ENCODE measurements at places on chromosomes 5 and 9.

GRCh38 chr9:122016744-122017143 is 76.4 kb downstream of the TTLL11 start:
- no peak for DNase-seq

GRCh38 chr9:90523958-90524357 is 118.7 kb downstream of the DIRAS2 start:
- DNase-seq: no peak

- DNase-seq: no peak
These were observed 119.1 kb upstream of the CLINT1 start for GRCh38 chr5:157978061-157978460.

DNA sequence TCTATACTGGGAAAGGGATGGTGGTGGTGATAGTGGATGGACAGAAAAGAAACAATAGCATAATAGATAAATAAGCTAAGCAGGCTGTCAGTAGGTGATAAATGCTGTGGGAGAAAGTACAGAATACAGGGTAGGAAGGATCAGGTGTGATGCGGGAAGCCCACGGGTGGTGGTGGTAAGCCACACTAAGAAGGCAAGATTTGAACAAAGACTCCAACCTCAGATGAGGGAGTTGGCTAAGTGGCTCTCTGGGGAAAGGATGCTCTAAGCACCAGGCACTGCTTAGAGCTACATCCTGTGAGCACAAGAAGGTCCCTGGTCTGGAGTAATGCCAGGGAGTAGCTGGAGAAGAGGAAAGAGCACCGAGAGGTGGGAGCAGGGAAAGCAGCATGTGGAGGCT is 151.6 kb upstream of the KLF9 start:
- DNase-seq: no peak

GRCh38 chr5:10329820-10330481 is 22.2 kb upstream of the CMBL start:
- DNase-seq: no peak

DNA sequence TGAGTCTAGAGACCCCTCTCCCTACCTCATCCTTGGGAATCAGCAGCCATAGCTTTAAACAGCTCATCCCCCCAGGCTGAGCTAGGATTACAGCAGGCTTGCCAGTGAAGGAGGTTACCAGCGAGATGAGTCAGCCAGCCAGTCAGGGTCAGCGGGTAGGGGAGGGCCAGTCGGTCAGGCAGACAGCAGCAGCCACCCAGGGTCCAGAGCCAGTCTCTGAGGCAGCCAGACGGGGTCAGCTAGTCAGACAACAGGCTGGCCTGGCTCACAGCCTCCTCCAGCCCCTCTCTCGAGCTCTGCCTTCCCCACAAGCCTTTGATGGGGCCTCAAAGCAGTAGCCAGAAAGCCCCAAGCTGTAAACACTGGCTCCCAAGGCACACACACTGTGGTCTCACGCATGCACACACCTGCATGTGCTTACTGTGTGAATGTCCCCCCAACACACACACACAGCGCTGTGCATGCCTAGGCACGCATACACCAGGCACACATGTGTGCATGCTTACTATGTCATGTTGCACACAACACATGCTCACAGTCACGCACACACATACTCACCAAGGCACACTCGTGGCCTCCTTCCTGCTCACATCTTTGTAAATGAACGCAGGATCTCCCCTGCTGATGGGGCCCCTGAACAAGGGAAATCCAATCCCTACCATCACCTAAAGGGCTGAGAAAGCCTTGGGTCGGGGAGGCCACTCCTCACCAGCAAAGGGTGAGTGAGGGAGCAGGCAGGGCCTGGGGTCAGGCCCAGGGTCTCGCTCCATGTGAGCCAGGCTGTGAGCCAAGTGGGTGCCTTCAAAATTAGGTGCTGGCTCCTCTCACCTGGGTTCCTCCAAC is 28.2 kb upstream of the CPLX2 start:
- no peak for DNase-seq

GRCh38 chr5:140261403-140262171 is 41.3 kb downstream of the PFDN1 start:
- peak; percentile 96 for DNase-seq

- no peak for DNase-seq
These were observed 1.9 kb upstream of the ARSI start for GRCh38 chr5:150304481-150305081.

DNA sequence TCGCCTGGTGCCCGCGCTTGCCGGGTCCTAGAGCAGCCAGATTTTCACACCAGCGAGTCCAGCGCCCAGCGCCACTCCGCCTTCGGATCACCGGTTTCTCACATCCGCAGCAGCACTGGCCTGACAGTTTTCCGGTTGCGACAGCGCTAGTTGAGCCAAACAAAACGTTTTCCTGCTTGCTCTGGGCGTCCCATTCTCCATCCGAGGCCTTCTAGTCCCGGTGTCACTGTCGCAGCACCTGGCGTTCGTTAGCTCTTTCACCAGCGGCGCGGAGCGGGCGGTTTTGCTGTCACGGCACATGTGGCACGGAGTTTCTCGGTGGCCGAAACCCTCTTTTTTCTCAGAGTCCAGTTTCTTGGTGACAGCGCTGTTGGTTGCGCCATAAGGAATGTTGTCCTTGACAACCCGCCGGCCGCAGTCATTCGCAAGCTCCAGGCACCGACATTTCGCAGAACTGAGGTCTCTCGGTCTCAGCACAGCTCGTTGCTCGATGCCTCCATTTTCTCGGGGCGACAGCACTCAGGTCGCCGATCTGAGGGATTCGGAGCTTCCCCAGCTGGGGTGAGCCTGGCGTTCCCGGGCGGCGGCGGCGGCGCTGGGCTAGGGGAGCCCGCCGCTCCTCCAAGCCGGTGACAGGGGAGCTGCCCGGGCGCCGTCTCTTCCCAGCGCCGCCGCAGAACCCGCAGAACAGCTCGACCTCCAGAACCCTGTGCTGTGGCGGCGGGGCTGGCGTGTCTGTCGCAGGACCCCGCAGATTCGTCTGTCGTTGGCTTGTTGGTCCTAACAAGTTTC is 47.8 kb downstream of the ANXA2R start:
- DNase-seq: peak; percentile 96

GRCh38 chr9:10661376-10661775 is 48.6 kb upstream of the PTPRD start:
- no peak for DNase-seq

GRCh38 chr5:143662020-143662419 is 149.9 kb upstream of the HMHB1 start:
- no peak for DNase-seq

GRCh38 chr5:16464664-16465543 is 696 bp downstream of the ZNF622 start:
- peak; percentile 47 for DNase-seq

DNA sequence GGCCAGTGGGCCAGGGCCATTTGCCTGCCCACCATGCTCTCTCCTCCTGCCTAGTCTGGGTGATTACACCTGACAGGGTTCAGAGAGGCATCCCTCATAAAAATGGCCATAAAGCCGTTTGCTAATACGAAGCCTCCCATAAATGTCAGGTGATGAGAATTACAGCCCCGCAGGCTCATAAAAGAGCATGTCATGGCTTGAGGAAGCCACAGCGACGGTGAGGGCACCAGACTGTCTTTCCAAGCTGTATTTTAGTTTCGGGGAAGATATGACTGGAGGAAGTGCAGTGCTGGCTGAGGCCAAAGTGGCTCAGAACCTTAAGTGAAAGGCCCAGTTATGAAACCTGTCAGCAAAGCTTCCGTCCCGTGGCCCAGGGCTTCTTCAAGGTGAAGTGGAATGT is 18.5 kb upstream of the TCERG1 start:
- no peak for DNase-seq

GRCh38 chr9:12094046-12094445 is 599.1 kb upstream of the TYRP1 start:
- DNase-seq: no peak

DNA sequence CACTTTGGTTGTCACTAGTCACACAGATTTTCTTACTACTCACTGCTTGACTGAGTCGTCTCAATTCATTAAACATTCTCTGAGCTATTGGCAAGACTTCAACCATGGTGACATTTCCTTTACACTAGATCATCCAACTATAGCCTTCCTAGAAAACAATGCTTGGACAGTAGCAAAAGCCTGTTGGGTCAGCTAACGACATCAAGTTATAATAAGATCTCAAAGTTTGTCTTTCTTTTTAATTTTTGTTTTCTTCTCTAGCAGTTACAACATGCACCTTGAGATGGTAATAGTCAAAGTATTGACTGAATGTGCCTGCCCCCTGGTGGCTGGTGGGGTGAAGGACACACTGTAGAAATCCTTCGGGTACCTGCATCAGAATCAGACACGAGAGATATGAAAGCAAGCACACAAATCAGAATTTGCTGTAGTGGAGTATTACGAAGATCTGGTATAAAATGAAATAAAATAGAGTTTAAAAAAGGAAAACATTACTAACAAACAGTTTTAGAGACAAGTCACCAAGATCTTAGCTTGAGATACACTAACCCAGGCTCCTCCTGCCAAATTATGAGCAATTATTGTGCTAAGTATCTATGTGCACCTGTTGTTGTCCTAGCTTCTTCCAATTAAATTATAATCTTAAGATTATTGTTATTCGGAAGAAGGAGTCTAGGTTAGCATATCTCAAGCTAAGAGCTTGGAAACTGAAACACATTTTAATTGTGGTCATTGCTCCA is 81.2 kb downstream of the ARL15 start:
- DNase-seq: peak; percentile 43

GRCh38 chr9:98375138-98375726 is 119.8 kb upstream of the TBC1D2 start:
- DNase-seq: no peak

GRCh38 chr9:128945798-128946501 is 1.5 kb downstream of the DOLK start:
- no peak for DNase-seq

DNA sequence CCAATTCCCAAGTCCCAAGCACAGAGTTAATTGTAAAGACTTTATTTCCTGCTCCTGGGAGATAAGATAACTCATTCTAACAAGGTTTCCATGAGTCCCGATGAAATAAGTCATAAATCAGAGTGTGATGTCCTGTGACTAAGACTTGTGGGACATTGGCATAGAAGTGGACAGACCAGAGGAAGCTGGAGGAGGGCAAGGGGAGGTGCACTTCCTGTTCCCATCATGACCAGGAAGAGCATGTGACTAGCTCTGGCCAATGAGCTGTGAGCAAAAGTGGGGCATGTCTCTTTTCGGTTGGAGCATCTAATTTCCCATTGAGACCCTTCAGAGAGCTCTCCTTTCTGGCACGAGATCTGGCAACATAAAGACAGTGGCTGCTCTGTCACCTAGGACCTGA is 100.4 kb downstream of the ZNF354C start:
- DNase-seq: no peak

DNA sequence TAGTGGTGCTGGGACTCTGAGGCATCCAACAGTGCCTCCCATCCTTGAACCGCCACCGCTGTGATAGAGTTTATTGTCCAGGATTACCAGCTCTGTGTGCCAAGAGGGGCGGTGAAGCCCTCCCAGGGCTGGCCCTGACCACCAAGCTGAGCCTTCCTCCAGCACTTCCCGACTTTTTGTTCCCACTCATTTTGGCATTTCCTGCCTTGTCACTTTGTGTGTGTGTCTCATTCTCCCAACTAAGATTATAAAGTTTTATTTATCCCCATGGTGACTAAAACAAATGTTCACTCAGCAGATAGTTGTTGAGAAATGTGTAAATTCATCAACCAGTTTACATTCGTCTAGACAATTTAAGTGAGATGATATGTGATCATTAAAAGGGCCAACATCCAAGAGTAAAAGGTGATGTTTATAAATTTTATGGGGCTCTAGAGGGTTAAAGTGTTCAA is 2.5 kb downstream of the F2R start:
- no peak for DNase-seq

- no peak for DNase-seq
These were observed 40.5 kb downstream of the CDO1 start for GRCh38 chr5:115775999-115776398.

DNA sequence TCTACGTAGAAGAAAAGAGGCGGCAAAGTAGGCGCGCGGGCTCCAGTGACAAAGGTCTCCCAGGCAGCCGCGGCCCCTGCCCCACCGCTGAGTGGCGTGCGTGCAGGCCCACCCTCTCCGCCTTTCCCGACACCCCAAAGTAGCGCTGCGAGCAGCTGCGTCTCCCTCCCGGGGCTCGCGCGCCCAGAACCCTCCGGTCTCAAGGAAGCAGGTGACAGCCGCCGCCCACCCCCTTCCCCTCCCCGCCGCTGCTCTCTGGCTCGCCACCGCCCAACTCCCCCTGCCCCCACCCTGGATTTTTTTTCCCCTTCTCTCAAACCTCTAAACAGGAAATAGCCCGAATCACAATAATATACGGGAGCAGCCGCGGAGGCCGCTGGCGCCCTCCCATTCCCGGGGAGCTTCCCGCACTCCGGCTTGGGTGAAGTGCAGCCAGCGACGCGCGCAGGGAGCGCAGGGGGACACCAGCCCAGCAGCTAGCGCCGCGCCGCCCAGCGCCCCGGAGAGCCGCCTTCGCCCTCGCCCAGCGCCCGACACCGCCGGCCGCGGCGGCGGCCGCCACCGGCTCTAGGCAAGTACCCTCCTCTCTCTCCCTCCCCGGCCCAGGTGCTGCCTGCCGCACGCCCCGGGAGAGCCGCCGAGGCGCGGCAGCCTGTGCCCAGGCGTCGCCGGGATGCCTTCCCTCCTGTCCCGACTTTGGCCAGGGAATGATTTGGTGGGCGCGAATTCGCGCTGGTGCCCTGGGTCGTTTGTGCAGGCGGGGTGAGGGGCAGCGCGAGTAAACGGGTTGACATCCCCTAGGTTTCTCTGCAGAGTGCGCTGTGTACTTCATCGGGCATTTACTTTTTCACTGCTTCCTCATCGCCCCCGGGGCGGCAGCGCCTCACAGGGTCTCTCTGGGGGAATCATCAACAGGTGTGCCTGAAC is 52.7 kb upstream of the TJP2 start:
- peak; percentile 7 for DNase-seq

- DNase-seq: no peak
These were observed 2.2 kb upstream of the GARIN3 start for GRCh38 chr5:157168286-157168685.

All from CD14-positive monocyte (primary cell).